Bronchial epithelial cell (primary cell): ENCODE measurements at places on chromosomes 1 and 21.

DNA sequence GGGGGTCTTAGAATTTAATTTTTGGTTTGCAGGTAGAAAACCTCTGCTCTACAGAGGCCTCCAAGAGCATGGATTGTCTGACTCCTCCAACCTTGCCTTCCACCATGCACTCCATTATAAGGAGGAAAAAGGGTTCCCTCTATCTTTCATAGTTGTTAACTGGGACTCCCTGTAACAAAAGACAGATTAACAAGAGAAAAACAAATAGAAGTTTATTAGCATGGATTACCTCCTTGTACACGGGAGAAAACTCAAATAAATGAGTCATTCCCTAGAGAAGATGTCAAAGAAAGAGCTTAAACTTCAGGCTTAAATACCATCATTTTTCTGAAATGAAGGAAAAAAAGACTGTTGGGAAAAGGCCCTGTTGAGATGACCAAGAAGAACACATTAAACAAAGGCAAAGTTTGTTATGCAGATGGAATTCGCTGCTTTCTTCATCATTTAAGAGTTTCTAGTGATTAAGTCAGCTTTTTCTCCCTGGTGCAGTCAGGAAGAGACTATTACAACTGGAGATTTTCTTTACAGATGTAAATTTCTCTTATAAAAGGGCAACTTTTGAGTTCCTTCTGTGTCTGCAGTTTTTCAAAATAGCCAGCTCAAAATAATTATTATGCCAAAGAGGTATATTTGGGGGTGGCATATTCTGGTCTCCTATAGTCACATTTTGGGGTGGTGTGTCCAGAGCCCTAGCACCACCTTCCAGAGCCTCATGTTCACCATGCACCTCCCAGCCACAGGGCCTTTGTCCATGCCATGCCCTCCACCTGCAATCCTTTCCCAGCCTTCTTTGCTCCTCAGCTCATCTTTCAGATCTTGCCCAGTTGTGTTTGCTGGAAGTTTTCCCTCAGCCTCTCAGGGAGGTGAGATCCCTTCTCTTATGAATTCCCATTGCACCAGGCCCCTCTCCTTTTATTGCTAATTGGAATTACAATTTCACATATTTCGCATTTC lies 63.1 kb upstream of the KLHDC7A start:
- DNase-seq, result no peak

DNA sequence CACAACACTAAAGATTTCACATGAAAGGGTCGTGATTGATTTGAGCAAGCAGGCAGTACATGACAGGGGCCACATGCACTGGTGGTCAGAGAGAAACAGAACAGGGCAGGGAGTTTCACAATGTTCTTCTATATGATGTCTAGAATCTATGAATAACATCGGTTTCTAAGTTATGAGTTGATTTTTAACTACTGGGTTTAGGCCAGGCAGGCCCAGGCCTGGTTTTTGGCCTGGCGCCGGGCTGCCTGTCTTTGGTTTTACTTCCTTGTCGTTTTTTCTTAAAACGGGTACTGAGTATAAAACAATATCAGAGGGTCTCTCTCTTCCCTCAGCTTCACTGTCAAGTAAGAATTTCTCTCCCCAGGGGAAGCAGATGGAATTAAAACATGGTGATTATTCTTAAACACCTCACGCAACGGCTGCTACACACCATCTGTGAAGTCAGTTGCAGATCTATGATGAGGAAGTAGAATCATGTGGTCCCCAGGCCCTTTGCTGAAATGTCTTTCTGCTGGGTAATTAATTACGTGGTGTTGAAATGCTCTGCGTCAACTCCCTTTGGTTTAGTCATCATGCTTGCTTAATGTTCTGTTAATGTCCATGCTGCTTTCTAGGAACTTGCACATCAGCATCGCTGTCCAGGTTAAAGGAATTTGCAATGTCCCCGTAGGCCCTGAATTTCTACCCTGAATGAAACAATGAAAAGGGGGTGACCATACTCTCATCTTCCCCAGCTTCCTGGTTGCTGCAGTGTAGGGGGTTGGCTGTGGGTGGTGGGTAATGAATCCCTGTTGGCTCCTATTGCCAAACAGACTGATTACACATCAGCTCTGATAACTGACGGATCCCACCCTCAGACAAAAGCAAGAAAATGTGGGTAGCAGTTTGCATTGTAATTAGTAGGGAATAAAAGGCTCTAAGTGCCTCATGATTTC lies 70.3 kb downstream of the SERINC2 start:
- peak; percentile 97 for DNase-seq

GRCh38 chr1:207362962-207363860 lies 41.7 kb downstream of the CD55 start:
- DNase-seq, result peak; percentile 45

- DNase-seq, result no peak
These were observed 62.2 kb upstream of the SLC44A3 start for GRCh38 chr1:94757931-94758330.

DNA sequence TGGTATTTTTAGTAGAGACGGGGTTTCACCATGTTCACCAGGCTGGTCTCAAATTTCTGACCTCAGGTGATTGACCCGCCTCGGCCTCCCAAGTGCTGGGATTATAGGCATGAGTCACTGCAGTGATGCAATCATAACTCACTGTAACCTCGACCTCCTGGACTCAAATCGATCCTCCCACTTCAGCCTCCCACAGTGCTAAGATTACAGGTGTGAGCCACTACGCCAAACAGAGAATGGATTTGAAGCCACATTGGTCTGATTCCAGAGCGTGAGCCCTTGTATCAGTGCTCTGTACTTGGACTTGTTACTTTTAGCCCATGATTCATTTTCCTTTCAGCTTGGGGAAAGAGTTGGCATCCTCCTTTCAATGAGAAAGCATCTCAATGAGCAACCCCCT lies 14.9 kb upstream of the ZNF683 start:
- DNase-seq, result peak; percentile 80
